ENCODE measurements at places on chromosomes 11 and 22. TPM values are rescaled to one million over a fixed set of nuclear protein-coding genes. Genes with fewer than 3 reads are reported as not detected.

The MS4A6E gene
- total RNA-seq = not detected

The PGA3 gene
- total RNA-seq = not detected

DNA sequence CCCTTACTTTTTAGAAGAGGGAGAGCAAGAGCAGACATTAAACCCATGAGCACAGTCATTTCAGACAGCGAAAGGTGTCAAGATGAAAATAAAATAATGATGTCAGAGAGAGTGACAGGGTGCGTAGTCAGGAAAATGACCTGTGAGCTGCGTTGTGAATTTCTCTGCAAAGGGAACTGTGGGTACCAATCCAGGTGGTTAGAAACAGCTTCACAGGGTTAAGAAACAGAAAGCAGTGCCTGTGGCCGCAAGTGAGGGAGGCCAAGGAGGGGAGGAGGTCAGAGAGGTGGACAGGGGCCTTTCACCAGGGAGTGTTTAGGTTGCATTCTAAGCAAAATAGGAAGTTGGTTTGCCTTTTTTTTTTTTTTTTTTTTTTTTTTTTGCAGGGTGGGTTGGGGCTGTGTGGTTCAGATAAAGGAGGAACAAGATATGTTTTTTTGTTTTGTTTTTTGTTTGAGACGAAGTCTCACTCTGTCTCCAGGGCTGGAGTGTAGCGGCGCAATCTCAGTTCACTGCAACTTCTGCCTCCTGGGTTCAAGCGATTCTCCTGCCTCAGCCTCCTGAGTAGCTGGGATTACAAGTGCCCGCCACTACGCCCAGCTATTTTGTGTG, 7.9 kb downstream of the TIGD3 start:
- H3K36me3 ChIP-seq = no peaks in the 10 kb centered on the region
- DNase-seq = no peak
- H3K27ac ChIP-seq = no peak overlapping the region
- no peaks in the 10 kb centered on the region for H3K27me3 ChIP-seq

GRCh38 chr11:129006161-129006560, 63.5 kb upstream of the TP53AIP1 start:
- no peak overlapping the region for H3K4me3 ChIP-seq
- no peaks in the 10 kb centered on the region for H3K27me3 ChIP-seq
- peaks cover 38% of the 10 kb centered on the region for H3K36me3 ChIP-seq
- no peak overlapping the region for H3K27ac ChIP-seq

- DNase-seq = no peak
- H3K4me3 ChIP-seq = no peak overlapping the region
- H3K27me3 ChIP-seq = no peaks in the 10 kb centered on the region
- H3K27ac ChIP-seq = no peak overlapping the region
- peaks cover 2% of the 10 kb centered on the region for H3K4me1 ChIP-seq
- no peaks in the 10 kb centered on the region for H3K36me3 ChIP-seq
These were observed 127.2 kb upstream of the SLC5A12 start for GRCh38 chr11:26849036-26849435.

- DNase-seq = no peak
- no peaks in the 10 kb centered on the region for H3K27me3 ChIP-seq
- H3K4me3 ChIP-seq = no peak overlapping the region
- H3K4me1 ChIP-seq = no peaks in the 10 kb centered on the region
- H3K36me3 ChIP-seq = no peaks in the 10 kb centered on the region
These were observed 60.8 kb upstream of the PDE3B start for GRCh38 chr11:14582793-14583192.

GRCh38 chr11:86983021-86983488, 27.9 kb upstream of the FZD4 start:
- H3K4me3 ChIP-seq = no peak overlapping the region
- no peaks in the 10 kb centered on the region for H3K4me1 ChIP-seq
- no peaks in the 10 kb centered on the region for H3K27me3 ChIP-seq
- no peak for DNase-seq
- no peaks in the 10 kb centered on the region for H3K36me3 ChIP-seq

Data from H9 (cell line).